ENCODE measurements at places on chromosomes 2 and 18. TPM values are rescaled to one million over a fixed set of nuclear protein-coding genes. Genes with fewer than 3 reads are reported as not detected.
A peak's percentile ranks its signal among the peaks of the same experiment; 100 is the strongest.

DNA sequence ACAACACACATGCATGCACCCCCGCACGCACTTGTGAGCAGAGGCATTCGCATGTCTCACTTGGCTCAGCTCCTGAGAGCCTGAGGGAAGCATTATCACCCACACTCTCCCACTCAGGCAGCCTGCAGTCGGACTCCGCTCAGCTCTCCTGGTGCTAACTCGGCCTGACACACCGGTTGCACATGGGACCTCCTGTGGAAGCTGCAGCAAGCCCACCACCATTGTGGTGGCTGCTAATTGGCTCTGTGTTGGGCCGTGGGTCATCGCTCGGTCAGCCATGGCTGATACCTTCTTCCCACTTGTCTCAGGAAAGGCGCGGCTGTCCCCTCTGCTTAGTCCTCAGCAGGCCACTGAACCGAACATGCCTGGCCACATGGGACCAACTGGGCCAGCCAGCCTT, 13.7 kb upstream of the TEX261 start:
- H3K27me3 ChIP-seq: no peaks in the 10 kb centered on the region
- H3K27ac ChIP-seq: no peak overlapping the region
- DNase-seq: no peak
- no peak overlapping the region for H3K4me3 ChIP-seq
- H3K4me1 ChIP-seq: no peaks in the 10 kb centered on the region
- no peaks in the 10 kb centered on the region for H3K36me3 ChIP-seq

The ABHD1 gene
- total RNA-seq: 4.5 TPM

The TUBB8B gene
- total RNA-seq: not detected

- DNase-seq: peak; percentile 79
- no peaks in the 10 kb centered on the region for H3K27me3 ChIP-seq
- peaks cover 4% of the 10 kb centered on the region for H3K36me3 ChIP-seq
- H3K4me3 ChIP-seq: peak overlapping the region; percentile 85
- H3K27ac ChIP-seq: peak overlapping the region; percentile 93
Measured at GRCh38 chr18:49814147-49814499, 790 bp upstream of the ACAA2 start.

The FKBP1B gene
- total RNA-seq: 0.69 TPM

Measured in psoas muscle (tissue), 8 donors.